ENCODE measurements at places on chromosomes 4 and X. TPM values are rescaled to one million over a fixed set of nuclear protein-coding genes. Genes with fewer than 3 reads are reported as not detected.

Gene EGF
- not detected for total RNA-seq

- H3K4me1 ChIP-seq = peaks cover 42% of the 10 kb centered on the region
- H3K27me3 ChIP-seq = no peaks in the 10 kb centered on the region
- H3K27ac ChIP-seq = peak within 1 kb of the TSS; percentile 88
- peak within 1 kb of the TSS; percentile 88 for H3K4me3 ChIP-seq
- peak; percentile 95 for DNase-seq
Observed at GRCh38 chr4:176319704-176320339, at the start of gene SPCS3. Gene SPCS3 (plus strand): TSS chr4:176319966. CDS start chr4:176320077, 111 bp downstream.

Gene BRS3
- not detected for total RNA-seq

DNA sequence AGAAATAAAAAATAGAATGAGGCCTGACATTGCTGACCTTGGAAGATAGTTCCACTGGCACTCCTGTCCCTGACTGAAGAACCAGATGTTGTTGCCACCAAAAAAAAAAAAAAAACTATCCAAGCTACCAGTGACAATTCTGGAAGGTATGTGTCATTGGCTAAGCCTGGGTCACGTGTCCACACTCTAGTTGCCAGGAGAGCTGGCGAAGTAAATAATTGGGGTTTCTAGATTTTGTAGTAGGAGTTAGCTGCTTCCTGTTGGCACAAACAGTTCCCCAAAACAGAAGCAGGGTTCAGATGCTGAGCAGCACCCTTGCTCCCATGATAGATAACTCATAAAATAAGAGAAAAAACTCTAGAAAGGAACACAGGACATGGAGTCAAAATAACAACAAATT lies 20.5 kb downstream of the MND1 start:
- H3K27me3 ChIP-seq = no peaks in the 10 kb centered on the region
- peaks cover 70% of the 10 kb centered on the region for H3K36me3 ChIP-seq
- no peak overlapping the region for H3K27ac ChIP-seq
- no peak for DNase-seq
- H3K4me1 ChIP-seq = peaks cover 2% of the 10 kb centered on the region

Gene GAGE12E
- not detected for total RNA-seq

Gene EIF2S3
- total RNA-seq = 172 TPM
